ENCODE measurements at places on chromosomes 12 and 14.

GRCh38 chr12:22525426-22525825 is 18.9 kb downstream of the C2CD5 start:
- DNase-seq, result no peak

DNA sequence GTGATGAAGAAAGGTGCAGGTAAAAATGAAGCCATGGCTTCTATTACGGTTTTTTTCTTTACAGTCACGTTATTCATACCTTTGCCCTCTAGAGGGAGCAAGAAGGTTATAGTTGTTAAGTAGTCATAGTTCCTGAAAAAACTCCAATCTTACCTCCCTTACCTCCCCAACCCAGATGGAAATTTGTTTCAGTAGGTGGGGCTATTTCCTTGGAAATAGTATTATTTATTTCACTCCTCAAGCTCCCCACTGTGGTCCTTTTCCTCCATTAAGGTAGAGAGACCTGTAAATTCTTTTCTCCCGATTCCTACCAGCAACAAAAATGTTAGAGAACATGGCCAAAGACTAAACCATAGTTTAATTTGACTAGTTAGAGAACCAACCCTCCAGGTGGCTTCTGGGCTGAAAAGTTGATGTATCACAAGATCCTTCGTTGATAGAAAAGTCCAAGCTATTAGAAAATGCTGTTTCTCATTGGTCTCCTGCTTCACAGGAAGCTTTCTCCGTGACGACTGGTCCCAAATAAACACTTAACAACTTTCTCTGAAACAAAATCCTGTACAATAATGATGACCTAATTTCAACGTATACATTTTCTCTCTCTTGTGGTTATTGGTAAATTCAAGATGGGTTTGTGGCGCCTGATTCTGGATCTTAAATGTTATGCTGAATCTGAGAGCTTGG is 43.5 kb downstream of the TMX1 start:
- DNase-seq, result no peak

GRCh38 chr12:54558311-54558710 is 8.9 kb downstream of the PDE1B start:
- DNase-seq, result no peak

GRCh38 chr12:29519585-29520182 is 22.2 kb upstream of the OVCH1 start:
- DNase-seq, result no peak

GRCh38 chr12:112381406-112381882 is 787 bp downstream of the HECTD4 start:
- DNase-seq, result no peak

DNA sequence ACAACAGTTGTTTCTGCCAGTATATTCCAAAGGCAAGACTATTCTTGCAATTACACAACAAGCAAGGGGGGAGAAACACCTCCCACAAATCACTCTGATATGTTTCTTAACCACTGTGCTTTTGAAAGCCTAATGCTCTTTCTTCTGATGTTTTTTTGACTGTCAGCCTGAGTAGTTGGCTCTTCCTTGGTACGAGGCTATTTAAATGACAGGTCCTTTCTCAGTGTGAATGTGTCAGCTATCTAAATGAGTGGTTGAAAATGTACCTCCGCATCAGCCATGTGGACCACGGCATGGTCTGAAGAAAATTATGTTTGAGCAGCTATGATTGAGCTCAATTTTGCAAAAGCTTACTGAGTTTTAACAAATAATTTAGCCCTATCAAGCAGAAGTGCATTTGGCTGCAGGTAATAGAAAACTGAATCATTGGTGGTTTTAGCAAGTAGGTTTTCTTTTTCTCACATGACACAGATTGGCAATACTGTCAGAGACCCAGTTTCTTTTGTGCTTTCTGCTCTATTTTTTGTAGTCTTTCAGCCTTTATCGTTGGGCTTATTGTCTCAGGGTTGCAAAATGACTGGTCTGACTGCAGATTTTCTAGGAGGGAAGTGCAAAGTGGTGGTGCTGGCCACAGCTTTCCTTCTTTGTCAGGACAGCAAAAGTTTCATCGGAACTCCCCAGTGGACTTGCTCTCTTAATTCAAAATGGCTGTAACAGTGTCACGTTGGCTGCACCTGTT is 162.8 kb downstream of the RGS6 start:
- no peak for DNase-seq

DNA sequence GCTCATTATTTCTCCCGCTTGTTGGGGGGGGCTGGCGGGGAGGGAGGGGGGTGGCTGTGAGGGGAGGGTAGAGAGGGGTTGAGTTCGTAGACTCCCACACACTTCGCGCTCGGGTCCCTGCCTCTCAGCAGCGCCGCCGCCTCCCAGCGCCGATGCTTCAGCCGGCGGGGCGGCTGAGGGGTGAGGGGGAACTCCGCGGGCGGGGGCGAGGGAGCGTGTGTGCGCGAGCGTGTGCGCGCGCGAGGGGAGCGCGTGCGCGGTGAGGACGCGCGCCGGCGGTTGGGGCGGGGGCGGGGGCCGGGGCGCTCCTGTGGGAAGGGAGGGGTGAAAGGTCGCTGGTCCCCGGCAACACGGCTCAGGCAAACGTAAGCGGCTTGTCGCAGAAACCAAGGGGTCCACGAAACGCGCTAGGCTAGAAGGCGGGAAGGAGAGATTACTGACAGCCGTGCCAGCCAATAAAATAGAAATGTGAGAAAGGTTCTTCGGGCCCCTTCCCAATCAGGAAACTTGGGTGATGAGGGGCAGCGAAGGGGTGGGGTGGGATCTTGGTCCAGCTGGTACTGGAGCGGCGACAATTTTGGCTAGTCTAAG is 343 bp upstream of the NOVA1 start:
- no peak for DNase-seq

DNA sequence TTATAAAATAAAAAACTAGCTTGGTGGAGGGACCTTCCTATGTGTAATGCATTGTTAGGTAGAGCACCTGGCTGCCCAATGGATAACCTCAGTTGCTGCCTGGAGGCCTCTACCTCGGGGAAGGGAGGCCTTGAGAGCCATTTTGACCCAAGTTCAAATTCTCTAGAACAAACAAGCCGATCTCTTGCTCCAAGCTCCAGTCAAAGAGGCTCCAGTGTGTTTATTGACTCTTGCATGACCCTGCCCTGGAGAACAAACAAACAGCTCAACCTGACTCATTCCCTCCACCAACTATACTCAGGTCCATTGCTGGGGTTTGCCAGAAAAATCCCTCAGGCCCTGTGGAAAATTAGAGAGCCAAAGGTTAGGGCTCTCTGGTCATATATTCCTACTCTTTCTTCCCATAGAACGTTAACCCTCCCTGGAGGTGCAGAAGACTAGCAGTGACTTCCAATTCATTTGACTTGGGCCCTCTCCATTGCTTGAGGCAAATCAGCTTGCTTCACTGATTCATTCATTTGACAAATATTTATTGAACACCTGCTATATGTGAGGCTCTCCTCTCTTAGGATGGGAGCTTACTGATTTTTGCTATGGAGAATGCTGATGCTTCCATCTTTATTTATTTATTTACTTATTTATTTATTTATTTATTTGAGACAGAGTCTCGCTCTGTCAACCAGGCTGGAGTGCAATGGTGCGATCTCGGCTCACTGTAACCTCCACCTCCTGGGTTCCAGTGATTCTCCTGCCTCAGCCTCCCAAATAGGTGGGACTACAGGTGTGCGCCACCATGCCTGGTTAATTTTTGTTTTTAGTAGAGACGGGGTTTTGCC is 73.7 kb upstream of the CISTR start:
- no peak for DNase-seq

- DNase-seq, result no peak
These were observed 95.4 kb downstream of the TTC7B start for GRCh38 chr14:90720832-90721231.

DNA sequence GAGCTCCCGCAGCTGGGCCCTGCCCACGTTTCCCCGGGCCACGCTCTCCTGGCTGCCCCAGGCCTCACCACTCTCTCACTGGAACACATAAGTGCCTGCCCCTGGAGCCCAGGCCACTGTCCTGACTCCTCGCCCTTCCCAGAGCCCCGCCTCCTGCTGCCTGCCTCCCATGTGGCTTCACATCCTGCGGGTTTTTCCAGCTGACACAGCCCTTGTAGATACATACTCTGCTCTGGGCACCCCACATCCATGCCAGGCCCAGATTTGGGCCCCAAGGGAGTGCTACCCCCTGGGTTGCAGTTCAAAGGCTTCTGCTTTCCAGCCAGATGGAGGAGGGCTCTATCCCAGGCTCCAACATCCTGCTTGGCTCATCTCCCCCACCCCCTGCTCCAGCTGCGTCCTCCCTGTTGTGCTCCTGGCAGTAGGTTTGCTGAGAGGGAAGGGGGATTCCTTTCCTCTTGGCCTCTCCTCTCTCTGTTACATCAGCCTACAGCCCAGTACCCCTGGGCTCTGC is 60.1 kb downstream of the TSPAN9 start:
- no peak for DNase-seq

GRCh38 chr14:75459791-75460190 is 32.0 kb downstream of the JDP2 start:
- no peak for DNase-seq

- no peak for DNase-seq
These were observed 2.6 kb downstream of the GPR68 start for GRCh38 chr14:91241863-91242262.

DNA sequence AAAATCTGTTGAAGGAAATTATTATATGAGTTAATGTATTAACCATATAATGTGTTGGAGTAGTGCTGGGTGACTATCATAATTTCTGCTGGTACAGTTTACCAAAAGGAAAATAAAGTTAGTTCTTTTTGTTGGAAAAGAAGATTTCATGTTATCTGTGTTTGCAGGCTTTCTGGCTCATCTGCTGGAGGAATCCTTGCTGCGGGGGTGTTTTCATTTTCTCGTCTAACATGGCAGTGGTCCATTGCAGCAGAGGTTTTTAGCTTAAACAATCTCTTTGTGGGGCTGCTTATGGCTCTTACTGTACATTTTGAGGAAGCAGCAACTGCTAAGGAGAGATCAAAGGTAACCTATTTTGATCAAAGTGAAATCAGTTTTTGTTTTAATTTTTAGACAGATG is 24.1 kb downstream of the TMEM260 start:
- DNase-seq, result no peak

- DNase-seq, result no peak
These were observed 36.3 kb upstream of the WDR89 start for GRCh38 chr14:63677891-63678379.

DNA sequence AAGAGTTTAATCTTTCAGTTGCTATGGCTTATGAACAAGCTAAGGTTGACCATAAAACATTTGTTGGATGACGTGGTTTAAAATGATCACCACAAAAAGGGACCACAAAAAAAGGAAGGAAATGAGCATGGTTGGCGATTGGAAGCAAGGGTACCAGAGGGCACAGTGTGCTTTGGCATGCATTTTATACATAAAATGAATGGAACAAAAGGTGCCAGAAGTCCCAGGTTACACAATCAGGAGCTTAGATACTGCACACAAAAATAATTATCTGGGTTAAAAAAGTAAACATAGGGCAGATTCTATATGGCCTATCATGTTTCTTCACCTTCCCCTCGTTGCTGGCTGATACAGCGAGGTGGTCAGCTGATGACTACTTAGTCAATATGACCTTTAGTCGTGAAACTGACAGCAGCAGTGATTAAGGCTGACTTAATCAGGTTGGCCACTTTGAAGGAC is 50.7 kb downstream of the ZC3H14 start:
- no peak for DNase-seq

GRCh38 chr14:101480022-101480746 is 81.1 kb upstream of the DIO3 start:
- DNase-seq, result no peak

DNA sequence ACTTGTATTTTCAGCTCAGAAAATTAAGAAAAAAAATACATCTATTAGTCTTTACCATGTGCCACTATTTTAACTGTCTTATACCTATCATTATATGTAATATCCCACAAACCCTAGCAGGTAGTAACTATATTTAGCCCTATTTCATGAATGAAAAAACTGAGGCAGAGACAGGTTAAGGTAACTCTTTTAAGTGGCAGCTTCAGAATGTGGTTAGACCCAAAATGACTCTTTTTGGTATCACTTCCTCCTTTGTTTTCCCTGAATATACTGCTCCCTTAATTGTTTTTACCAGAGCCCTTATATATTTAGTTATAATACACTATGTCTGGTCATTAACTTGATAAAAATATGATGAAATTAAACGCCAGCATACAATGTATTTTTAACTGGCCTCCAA is 235.6 kb upstream of the RPL10L start:
- no peak for DNase-seq

GRCh38 chr12:82019533-82019932 is 260.4 kb upstream of the PPFIA2 start:
- DNase-seq, result no peak

GRCh38 chr14:95274874-95275273 is 44.8 kb downstream of the CLMN start:
- DNase-seq, result no peak

DNA sequence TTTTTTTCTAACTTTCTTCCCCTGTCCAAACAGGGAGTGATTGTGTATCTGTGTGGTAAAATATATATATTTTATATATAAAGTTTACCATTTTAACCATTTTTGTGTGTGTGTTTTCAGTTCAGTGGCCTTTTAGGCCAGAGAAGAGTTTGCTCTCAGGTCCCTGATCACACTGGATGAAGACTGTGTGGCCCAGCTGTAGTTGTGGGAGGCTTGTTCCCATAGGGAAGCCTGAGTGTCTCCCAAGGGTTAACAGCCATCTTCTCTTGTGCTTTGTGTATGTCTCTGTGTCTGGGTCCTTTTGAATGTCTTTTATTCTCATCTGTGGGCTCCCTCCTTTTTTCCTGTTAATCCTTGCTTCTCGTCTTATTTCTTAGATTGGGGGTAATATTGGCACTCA is 23.4 kb downstream of the CGRRF1 start:
- no peak for DNase-seq

DNA sequence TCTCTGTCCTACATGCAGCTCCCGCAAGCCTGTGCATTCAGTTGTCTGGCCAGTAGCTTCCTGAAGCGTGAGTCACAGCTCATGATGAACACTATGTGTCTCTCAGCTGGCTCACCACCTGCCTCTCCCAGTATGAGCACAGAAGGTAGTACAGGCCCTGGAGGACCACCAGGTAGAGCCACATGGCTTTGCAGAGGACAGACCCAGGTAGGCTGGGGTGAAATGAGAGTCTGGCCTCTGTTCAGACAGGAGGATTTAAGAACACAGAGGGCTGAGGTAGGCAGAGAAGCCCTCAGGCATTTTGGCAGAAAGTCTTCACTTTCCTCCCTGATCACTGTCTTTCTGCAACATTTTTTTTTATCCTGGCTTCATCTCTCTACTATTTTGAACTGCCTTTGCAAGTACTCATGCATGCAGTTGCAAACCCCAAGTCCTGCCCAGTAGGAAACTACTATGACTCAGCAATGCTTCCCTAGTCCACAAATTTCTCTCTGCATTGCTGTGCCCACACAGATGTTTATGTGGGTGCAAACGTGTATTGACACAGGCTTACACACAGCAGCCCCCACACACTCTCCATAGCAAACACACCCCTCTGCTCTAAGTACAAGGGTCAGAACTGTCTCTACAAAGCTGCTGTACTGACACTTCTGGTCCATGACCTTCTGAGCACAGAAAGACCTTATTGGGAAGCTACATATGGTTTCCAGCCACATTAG is 7.2 kb upstream of the SDR9C7 start:
- no peak for DNase-seq

DNA sequence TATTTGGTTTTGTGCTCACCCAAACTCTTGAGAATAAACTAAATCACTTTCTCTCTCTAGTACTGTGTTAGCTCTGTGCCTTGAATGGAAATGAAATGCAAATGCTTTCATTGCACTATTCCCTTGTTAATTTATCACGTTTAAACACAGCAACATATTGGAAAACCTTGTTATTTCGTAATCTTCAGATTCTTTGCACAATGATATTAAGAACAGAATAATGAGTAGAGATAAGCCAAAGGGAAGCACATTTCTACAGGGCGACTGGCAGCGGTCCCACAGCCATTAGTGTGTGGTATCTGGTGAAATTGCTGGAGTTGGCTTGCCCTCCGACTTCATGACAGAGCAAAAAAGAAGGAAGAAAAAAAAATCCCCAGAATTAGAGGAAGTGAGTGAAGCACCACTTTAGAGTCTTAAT is 166.1 kb upstream of the E2F7 start:
- DNase-seq, result no peak
